ENCODE measurements at places on chromosomes 5 and 9. TPM values are rescaled to one million over a fixed set of nuclear protein-coding genes. Genes with fewer than 3 reads are reported as not detected.
A peak's percentile ranks its signal among the peaks of the same experiment; 100 is the strongest.

The SLC6A7 gene
- not detected for polyA plus RNA-seq

DNA sequence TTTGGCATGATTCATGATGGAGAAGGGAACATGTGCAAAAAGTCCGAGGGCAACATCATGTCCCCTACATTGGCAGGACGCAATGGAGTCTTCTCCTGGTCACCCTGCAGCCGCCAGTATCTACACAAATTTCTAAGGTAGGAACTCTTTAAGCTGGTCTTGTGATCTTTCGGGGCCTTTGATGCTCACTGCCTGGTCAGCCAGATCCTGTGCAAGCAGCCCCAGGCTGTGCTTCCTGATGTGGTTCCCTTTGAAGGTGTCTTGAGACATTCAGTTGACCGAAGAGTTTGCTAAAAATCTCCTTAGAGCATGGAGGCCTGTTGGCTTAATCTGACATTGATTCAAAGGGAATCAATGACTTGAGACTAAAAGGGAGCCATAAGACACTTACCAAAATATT, 60.0 kb downstream of the ADAMTS16 start:
- no peaks in the 10 kb centered on the region for H3K4me1 ChIP-seq
- H3K27ac ChIP-seq: no peak overlapping the region
- H3K4me3 ChIP-seq: no peak overlapping the region
- no peaks in the 10 kb centered on the region for H3K27me3 ChIP-seq
- DNase-seq: no peak

GRCh38 chr5:169954786-169955185, 25.5 kb downstream of the INSYN2B start:
- H3K4me3 ChIP-seq: no peak overlapping the region
- H3K4me1 ChIP-seq: peaks cover 25% of the 10 kb centered on the region
- no peak for DNase-seq
- H3K36me3 ChIP-seq: peaks cover 8% of the 10 kb centered on the region

GRCh38 chr5:40832345-40832744, 2.7 kb downstream of the RPL37 start:
- DNase-seq: no peak
- H3K27ac ChIP-seq: no peak overlapping the region
- no peaks in the 10 kb centered on the region for H3K27me3 ChIP-seq
- H3K36me3 ChIP-seq: peaks cover 40% of the 10 kb centered on the region
- peaks cover 50% of the 10 kb centered on the region for H3K4me1 ChIP-seq
- peak overlapping the region; percentile 97 for H3K4me3 ChIP-seq

DNA sequence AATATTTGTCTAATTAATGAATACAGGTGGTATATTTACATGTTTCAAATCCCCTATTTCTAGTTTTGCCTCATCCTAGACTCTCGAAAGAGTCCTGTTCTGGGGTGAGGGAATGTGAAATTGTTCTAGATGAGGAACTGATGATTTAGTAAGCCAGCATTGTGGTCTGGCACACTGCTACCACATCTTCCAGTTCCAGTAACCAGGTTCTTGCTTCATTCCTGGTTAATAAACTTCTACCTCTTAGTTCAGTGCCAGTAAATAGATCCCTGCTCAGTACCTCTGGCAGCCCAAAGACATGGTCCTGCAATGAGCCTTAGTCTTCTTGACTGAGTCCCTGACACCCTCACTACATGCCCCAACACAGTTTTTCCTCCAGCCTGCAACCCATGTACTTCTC, 207.7 kb downstream of the SREK1 start:
- peaks cover 24% of the 10 kb centered on the region for H3K27me3 ChIP-seq
- H3K4me1 ChIP-seq: no peaks in the 10 kb centered on the region

GRCh38 chr5:145811834-145812625, 23.1 kb downstream of the PRELID2 start:
- DNase-seq: no peak
- no peak overlapping the region for H3K27ac ChIP-seq
- H3K36me3 ChIP-seq: no peaks in the 10 kb centered on the region
- no peak overlapping the region for H3K4me3 ChIP-seq

DNA sequence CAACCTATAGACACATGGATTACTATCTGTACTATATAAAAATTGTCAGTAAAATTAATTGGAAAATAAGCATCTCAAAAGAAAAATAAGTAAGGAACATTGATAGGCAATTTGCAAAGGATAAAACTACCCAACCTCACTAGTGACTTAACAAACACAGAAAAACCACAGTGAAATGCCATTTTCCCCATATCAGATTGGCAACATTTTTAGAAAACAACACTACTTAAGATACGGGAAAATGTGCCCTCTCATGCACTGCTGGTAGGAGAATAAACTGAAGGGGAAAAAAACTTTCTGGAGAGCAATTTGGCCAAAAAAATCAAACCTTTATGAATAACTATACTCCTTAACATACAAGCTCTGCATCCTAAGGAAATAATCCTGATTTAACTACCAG, 254.0 kb downstream of the DEPDC1B start:
- H3K27me3 ChIP-seq: no peaks in the 10 kb centered on the region
- H3K27ac ChIP-seq: no peak overlapping the region
- no peaks in the 10 kb centered on the region for H3K36me3 ChIP-seq
- no peak for DNase-seq

DNA sequence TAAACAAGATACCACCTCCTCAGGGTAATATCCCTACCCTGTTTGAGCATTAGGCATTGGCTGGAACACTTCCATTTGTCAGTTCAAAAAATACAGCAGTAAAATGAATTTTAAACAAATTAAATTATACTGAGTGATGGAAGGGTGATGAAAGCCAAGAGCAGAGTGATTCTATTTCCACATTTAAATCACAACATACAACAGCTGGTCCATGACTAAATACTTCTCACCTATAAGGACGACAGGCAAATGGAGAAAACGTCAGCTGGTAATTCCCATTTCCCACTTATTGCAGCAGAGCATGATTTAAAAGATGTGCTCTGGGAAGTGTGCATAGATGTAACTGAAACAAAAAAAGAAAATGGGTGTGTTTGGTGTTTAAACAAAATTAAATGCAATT, 543.6 kb upstream of the DAB2 start:
- peaks cover 6% of the 10 kb centered on the region for H3K27me3 ChIP-seq
- H3K27ac ChIP-seq: no peak overlapping the region
- H3K4me3 ChIP-seq: no peak overlapping the region
- no peaks in the 10 kb centered on the region for H3K4me1 ChIP-seq
- DNase-seq: no peak

DNA sequence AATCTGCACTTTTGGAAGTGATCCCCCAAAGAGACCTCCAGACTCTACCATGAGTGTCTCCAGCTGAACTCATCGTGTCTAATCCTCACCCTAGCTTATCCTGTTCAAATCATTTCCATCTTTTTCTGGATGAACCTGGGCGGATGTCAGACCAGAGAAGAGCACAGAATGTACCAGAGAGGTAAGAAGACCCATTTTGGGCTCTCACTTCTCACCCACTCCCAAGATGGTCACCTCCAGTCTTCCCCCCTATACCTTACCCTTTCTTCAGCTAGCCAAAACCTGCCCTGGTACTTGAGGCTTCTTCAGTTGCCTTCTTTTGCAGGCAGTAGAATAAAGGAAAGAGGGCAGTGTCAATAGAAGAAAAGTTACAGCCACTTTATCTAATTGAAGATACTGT, 27.9 kb upstream of the ANXA2R start:
- H3K27ac ChIP-seq: peak overlapping the region; percentile 63
- no peaks in the 10 kb centered on the region for H3K27me3 ChIP-seq

GRCh38 chr5:147504011-147504410, 5.9 kb downstream of the DPYSL3 start:
- no peak for DNase-seq
- no peaks in the 10 kb centered on the region for H3K4me1 ChIP-seq
- peaks cover 26% of the 10 kb centered on the region for H3K27me3 ChIP-seq
- H3K27ac ChIP-seq: no peak overlapping the region

GRCh38 chr9:131329241-131329641, 39.7 kb downstream of the PLPP7 start:
- no peak overlapping the region for H3K4me3 ChIP-seq
- H3K27me3 ChIP-seq: peaks cover 14% of the 10 kb centered on the region
- no peaks in the 10 kb centered on the region for H3K4me1 ChIP-seq
- no peak for DNase-seq
- H3K36me3 ChIP-seq: no peaks in the 10 kb centered on the region

- no peaks in the 10 kb centered on the region for H3K4me1 ChIP-seq
- no peaks in the 10 kb centered on the region for H3K36me3 ChIP-seq
- DNase-seq: no peak
- no peak overlapping the region for H3K27ac ChIP-seq
- no peak overlapping the region for H3K4me3 ChIP-seq
Observed at GRCh38 chr5:169347786-169348185, 46.8 kb upstream of the SLIT3 start.

GRCh38 chr5:148685520-148686134, 31.3 kb upstream of the HTR4 start:
- DNase-seq: no peak
- no peaks in the 10 kb centered on the region for H3K4me1 ChIP-seq
- H3K4me3 ChIP-seq: no peak overlapping the region
- H3K27ac ChIP-seq: no peak overlapping the region
- H3K27me3 ChIP-seq: peaks cover 37% of the 10 kb centered on the region
- H3K36me3 ChIP-seq: peaks cover 16% of the 10 kb centered on the region

DNA sequence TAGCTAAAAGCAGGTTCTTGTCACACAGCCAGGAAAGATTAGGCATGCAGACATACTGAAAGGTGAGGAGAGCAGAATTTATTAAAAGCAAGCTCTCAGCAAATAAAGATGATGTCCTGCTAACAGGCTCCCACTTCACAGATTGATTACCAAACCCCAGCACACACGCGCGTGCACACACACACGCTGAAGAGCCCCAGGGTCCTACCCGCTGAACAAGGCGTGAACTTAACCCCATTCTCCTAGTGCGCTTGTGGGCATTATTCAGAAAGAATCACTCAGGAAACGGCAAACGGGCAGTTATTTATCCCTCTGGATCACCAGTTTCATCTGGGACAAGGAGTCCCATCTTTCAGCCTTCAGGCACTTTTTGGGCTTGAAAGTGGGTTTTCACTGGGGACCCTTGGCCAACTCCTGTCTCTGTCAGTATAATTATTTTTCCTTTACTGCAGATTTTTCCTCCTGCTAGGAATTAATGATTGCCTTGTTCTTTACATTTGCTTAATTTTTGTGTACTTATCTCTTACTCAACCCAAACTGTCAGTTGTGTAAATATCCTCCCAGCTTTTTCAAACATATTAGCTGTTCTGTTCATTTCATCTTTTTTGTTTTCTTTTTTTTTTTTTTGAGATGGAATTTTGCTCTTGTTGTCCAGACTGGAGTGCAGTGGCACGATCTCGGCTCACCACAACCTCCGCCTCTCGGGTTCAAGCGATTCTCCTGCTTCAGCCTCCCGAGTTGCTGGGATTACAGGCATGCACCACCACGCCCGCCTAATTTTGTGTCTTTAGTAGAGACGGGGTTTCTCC, 92.6 kb downstream of the RIC1 start:
- peak overlapping the region; percentile 53 for H3K27ac ChIP-seq
- DNase-seq: no peak
- H3K36me3 ChIP-seq: peaks cover 34% of the 10 kb centered on the region
- H3K4me1 ChIP-seq: peaks cover 16% of the 10 kb centered on the region
- H3K4me3 ChIP-seq: no peak overlapping the region

Measured in naive B cell (primary cell).